ENCODE measurements at places on chromosomes 2 and 18. TPM values are rescaled to one million over a fixed set of nuclear protein-coding genes. Genes with fewer than 3 reads are reported as not detected.

DNA sequence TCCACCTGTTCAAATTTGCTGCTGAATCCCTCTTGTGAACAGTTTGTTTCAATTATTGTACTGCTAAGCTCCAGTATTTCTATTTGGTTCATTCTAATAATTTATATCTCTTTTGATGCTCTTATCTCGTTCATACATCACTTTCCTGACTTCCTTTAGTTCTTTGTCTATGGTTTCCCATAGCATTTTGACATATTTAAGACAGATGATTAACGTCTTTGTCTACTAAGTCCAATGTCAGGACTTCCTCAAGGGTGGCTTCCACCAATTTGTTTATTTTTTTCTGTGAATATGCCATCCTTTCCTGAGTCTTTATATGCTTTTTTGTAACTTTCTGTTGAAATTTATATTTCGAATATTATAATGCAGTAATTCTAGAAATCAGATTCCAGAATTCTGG, 9.6 kb downstream of the PIGN start:
- no peak for DNase-seq

DNA sequence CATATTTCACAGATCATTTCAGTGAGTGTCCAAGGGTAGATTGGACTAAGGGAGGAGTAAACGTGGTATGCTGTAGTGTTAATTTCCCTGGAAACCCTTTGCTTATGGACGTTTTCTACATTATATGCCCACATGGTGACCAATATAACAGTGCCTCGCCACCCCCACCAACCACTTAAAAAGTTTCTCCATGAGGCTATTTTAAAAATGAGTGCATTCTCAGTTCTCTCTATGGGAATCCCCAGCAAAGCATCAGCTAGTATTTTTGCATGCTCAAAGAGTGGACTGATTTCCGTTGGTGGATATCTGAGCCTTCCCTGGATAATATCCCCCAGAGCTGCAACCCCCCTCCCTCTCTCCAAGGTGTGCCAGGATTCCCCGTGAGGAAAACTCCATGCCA, 73.2 kb downstream of the TGFA start:
- DNase-seq = no peak

GRCh38 chr2:26148501-26148900, 24.4 kb upstream of the GAREM2 start:
- DNase-seq = no peak

Gene RTP5
- total RNA-seq = not detected

- no peak for DNase-seq
These were observed 401.6 kb upstream of the SMIM21 start for GRCh38 chr18:75829091-75829490.

Gene HOXD10
- total RNA-seq = 2.6 TPM

DNA sequence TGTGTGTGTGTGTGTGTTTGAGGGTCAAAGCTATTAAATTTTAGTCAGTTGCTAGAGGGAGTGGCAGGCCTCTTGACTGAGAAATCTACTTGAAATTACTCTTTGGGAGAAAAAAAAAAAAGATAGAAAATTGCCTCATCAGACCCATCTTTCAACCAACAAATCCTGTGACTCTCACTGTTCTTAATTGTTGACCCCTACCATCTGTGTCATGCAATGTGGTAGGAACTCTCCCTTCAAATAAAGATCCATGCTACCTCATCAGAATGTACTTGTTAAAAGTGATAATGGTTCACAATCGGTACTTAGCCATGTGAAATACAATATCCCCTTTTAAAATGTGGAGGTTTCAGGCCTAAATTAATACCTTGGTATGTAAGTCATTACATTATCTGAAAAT, 670.8 kb upstream of the FANCL start:
- DNase-seq = no peak

DNA sequence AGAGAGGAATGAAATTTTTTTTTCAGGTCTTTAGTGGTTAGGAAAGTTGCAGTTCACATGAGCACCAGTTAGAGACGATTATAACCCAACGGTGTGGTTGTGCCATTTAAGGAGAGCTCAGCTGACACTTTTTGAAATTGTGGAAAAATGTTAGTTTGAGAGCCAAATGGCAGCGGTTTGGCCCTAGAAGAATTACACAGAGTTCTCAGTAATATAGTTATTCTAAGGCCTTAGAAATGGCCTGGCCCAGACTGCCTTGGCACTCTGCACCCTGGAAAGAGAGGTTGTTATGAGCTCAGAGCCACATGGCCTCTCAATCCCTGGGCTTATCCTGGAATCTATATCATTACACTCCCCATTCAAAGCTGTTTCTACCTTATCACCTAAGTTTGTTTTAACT, 117.4 kb downstream of the RHBDD1 start:
- no peak for DNase-seq

DNA sequence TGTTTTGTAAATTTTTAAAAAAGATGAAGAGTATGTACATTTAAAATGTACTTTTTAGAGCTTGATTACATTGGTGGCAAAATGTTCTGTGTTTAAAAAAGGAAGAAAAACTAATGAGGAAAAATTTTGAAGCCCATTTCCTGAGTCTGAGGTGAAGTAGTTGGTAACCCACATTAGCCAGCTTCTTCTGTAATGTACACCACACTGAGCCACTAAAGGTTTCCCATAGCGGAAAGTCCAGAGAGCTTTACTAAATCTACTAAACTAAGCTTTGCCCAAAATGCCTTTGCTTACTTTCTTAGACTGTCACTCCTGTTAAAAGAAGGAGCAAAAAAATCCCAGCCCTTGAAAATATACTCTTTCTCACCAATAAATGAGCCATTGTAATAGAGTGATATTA, 804.8 kb upstream of the ZEB2 start:
- DNase-seq = no peak

DNA sequence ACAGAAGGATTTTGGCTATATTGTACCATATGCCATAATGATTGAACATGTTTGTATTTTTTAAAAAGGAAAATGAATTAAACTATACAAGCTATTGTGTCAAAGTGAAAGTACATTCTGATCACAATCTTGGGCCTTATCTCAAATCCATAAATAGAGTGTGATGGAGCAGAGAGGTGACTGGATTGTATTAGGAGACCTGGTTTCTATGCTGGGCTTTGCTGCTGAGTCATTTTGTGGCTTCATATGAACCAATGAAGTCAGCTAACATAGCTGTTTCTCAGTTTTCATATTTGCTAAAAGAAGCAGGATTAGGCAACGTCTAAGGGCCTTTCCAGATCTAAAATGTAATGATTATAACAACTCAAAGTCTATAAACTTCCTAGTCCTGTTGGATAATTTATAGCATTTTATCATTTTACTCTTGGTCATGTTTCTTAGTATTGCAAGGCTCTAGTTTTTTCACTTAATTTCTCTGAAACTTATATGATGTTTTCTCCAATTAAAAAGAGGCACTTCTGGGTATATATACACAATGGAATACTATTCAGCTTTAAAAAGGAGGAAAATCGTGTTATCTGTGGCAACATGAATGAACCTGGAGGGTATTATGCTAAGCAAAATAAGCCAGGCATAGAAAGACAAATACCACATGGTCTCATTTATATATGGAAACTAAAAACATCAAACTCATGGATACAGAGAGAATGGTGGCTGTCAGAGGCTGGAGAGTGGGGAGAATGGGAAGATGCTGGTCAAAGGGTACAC, 112.3 kb downstream of the MEP1B start:
- no peak for DNase-seq

Measured in stomach (tissue), 19 donors.